GM20000 (cell line): ENCODE measurements at places on chromosomes 16 and 17.

DNA sequence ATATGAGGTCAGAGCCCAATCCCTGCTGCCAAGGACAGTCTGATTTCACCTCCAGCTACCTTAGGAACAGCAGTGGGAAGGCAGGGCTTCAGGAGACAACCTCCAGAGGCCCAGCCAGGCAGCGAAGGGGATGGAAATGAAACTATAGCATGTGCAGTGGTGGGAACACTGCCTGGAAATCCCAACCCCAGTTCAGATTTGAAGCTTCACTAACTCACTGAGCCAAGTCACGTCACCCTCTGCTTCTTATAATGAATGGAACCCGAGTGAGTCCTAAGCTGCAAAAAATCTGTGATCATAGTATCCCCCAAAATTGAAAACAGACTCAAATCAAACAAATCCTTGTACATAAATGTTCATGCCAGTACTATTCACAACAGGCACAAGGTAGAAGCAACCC is 36.0 kb upstream of the SLC39A11 start:
- DNase-seq: no peak

- no peak for DNase-seq
These were observed 22.8 kb downstream of the SLC43A2 start for GRCh38 chr17:1605681-1606351.

GRCh38 chr16:89563639-89564392 is 3.3 kb downstream of the RPL13 start:
- no peak for DNase-seq

DNA sequence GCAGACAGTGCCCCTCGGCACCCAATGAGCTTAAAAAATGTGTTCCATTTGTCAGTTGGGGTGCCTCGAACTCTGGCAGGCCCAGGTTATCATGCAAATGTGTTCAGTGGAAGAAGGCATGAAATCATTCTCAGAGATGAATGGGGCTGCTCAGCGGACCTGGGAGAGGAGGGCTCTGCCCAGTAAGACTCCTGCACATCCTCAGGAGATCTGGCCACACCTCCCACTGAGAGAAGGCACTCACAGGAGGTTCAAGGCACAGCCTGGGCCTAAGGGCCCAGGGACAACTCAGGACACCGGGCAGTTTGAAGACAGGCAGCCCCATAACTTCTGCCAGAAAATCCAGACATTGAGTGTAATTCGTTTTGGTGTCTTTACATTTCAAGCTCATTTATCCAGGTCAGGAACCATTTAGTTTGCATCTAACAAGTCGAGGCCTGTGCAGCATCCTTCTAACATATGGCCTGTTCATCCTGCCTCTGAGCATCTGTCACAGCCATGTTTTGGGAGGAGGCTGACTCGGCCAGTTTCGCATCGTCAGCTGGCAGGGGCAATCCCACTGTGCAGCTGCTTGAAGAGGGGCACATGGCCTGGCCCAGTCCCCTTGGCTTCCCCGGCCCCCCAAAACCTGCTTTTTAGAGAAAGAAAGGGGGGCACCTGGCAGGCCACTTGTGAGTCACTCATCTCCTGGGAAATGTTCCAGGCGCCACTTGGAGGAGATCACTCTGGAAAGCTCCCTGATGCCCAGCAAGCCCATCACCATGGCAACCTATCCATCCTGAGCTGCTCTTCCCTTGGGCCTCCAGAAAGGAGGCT is 31.2 kb upstream of the BCAR1 start:
- DNase-seq: no peak

GRCh38 chr16:20938426-20938825 is 37.9 kb downstream of the LYRM1 start:
- no peak for DNase-seq

- no peak for DNase-seq
These were observed 16.3 kb downstream of the NACA2 start for GRCh38 chr17:61574542-61575351.

DNA sequence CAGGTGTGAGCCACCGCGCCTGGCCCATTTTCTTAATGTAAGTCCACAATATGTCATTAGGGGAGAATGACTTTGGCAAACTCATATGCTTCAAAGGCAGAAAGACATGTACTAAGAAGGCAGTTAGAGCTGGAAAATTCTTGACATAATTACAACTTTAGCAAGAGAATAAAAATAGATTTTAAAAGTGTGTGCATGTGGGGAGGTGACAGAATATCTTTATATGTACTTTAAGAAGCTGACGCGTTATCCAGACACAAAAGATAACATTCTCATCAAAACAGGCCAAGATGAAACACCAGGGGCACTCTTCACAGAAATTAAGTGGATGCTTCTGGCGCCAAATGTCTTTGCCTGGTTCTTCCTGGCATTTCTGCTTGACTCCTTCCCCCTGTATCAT is 28.2 kb downstream of the GJC1 start:
- no peak for DNase-seq

DNA sequence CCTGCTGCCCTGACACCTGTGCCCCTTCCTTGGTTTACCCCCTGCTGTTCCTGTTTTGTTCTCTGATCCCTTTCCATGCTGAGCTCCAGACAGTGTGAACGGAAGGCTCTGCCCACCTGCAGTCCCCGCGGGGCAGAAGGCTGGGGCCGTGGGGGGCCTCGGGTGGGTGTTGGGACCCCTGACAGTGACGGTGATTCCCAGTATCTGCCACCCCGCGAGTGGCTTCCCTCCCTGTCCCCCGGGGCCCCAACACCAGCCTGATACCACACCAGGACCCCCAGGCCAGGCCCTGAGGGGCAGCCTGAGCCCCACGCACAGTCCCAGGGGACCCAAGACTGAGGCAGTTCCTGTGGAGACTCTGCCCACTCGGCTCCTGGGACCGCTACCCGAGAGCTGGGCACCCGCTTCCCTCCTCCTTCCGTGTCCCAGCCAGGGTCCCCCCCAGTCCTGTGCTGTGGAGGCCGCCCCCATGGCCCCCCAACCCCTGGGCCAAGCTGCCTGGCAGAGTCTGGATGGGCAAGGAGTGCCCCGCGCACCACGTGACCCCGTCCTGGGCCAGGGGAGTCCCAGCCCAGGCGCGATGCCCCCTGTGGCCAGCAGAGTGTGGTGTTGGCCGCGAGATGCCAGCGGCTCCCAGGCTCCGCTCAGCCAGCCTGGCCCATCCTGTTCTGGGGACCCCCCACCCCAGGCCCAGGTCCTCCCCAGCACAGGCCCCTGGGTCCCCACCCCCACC is 10.0 kb upstream of the C1QTNF8 start:
- DNase-seq: peak; percentile 80

DNA sequence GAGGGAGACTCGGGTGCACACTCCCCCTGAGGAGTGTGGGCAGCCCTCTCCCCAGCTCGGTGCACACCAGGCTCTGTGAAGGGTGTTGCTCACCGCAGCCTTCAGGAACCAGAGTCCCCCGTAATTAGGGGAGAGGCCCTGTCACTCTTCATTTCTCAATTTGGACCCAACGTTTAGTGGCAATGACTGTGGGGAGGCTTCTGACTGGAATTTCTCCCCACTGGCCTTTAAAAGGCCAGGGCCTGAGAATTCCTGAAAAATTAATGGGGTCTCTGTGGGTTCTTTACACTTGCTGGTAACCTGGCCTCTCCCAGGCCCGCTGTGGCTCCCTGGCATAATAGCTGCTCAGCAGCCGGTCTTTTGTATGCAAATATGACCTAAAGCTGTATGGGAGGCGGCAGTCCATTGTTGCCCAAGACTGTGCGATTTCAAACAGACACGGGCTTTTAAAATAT is 209.7 kb downstream of the MSI2 start:
- no peak for DNase-seq

- peak; percentile 92 for DNase-seq
These were observed at the start of gene NT5C3B for GRCh38 chr17:41835800-41836549. TSS of gene NT5C3B (minus strand) at chr17:41836232. CDS start at chr17:41836193, 39 bp downstream.

DNA sequence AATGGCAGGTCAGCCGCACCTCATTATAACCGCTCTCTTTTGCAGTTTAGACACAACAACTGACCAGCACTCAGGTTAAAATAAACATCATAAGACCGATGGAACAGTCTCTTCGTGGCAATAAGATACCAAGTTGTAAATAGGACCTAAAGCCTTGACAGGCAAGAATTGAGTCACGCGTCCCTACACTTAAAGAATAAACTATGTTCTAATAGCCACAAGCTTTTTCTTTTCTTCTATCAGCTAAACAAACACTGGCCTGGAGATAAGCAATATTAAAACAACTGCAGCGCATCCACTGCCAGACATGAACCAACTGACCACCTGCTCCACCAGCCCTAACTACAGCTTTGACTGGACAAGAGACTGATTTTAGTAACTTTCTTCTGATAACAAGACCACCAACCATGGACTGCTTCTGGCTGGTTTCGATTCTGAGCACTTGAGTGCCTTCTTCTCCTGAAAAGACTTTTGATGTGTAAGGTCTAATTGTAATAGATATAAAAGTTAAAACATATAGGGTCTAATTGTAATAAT is 17.5 kb downstream of the SLFN12L start:
- DNase-seq: no peak

GRCh38 chr17:14301279-14302090 is 604 bp downstream of the HS3ST3B1 start:
- peak; percentile 49 for DNase-seq

DNA sequence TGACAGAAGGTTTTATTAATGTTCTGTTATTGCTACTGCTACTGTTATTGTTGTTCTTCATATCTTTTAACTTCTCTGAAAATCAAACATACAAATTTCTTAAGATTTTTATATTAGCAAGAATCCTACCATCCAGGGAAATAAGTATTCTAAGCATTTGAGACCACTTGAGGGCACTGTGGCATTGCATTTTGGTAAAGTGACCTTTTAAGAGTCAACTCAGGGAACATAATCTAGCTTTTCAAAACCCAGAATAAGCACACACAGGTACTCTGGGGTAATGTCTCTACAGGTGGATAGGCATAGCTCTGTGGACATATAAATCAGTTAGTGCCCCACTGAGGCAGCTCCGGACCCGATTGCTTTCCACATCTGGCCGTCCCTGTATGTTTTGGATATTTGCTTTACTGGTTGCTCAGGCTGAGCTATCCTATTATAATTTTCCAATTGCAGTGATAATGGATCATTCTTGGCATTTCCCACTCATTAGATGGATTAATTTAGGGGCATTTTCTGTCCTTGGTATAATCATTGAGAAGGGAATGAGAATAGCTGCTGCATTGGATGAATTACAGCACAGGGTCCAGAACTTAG is 1425.1 kb upstream of the CDH8 start:
- no peak for DNase-seq

GRCh38 chr17:18167421-18167820 is 16.2 kb upstream of the ALKBH5 start:
- no peak for DNase-seq
